Eye (tissue), 1 donor: ENCODE measurements at places on chromosomes 13 and 19.

DNA sequence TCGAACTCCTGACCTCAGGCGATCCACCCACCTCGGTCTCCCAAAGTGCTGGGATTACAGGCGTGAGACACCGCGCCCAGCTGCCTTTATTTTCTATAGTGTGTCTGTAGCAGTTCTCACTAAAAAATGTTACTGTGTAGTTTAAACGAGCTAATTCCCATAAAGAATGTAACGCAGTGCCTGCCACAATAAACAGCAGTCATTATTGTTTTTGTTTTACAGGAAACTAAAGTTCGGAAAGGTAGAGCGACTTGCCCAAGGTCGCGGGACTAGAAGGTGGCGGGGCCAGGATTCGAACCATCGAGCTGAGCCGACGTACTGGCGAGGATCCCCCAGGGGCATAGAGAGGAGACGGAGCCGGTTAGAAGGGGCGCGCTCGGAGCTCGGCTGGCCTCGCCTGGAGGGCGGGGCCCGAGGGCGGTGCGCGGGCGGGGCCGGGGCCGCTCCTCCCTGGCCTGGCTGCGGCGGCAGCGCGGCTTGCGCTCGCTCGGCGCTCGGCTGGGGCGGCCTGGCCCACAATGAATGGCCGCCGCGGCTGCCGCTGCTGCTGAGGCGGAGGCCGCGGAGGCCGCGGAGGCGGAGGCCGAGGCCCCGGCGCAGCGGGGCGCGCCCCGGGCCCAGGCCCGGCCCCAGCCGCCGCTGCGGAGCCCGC lies at the start of gene NACC1:
NACC1 (plus strand) TSS at position 493 of the 652 bp plus-strand sequence. CDS start 16,944 bp downstream, outside the sequence.
- peak; percentile 96 for DNase-seq

- DNase-seq: no peak
Measured at GRCh38 chr13:113598481-113598880, 13.9 kb downstream of the TFDP1 start.

DNA sequence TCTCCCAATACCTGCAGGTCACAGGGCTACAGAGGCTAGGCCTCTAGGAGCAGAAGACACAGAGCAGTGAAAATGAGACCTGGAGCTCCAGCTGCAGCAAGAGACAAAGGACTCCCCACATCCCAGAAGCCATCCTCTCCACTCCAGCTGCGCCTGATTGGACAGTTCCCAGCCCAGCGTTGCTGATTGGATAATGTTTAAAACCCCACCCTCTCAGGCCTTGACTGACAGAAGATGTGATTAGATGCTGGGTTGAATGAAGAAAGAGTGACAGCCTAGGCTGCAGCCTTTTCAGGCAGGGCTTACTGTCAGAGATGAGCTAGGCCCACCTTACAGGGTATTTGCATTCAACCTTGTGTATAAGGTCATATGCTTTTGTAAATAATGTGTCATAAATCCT lies 59.4 kb downstream of the ZNF708 start:
- DNase-seq: no peak

DNA sequence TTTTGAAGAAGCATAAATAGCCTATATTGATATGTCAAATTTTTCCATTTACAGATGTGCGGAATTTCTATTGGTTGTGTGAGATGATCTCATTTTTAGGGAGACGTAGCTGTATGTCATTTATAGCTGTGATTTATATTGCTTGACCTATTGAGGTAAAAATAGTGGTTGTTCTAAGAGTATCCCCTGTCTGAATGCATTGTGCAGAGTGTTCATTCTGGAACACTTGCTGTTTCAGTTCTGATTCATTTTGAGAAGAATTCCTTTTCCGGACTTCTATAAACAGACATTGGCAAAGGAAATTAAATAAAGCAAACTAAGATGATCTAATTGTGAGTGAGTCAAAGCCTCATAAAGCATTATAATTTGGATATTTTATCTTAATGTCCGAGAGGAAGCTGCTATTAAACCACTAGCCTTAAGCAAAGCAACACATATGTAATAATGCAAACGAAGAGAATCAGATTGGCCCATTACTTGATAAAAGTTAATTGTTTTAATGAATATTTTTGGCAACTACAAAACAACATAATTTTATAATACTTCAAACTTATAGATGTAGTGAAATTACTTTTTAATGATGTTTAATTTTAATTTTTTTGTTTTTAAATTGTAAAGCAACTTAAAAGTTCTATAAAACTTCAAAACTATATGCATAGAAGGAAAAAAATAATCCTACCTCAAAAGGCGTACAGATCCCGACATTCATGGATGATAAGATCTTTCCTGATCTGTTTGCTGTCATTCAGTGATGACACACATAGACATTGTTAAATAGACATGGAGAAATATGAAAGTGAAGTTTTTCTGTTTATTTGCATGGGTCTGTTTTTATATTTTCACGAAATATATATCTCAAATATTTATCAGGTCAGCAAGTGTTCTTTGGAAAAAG lies 942.6 kb upstream of the SLC10A2 start:
- DNase-seq: no peak

- DNase-seq: peak; percentile 28
Measured at GRCh38 chr13:65744836-65745235, 1485.3 kb downstream of the PCDH9 start.

- no peak for DNase-seq
Measured at GRCh38 chr13:96844616-96845015, 149.7 kb downstream of the OXGR1 start.

DNA sequence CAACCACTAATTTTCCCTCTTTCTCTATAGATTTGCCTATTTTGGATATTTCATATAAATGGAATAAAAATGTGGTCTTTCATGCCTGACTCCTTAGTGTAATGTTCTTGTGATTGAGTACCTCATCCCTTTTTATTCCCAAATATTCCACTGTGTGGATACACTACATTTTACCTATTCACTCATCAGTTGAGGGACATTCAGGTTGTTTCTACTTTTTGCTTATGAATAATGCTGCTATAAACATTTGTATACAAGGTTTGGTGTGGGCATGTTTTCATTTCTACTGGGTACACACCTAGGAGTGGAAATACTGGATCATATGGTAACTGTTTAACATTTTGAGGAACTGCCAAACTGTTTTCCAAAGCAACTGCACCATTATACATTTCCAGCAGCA lies 5.1 kb upstream of the WBP4 start:
- no peak for DNase-seq
